ENCODE measurements at places on chromosomes 4 and X.

DNA sequence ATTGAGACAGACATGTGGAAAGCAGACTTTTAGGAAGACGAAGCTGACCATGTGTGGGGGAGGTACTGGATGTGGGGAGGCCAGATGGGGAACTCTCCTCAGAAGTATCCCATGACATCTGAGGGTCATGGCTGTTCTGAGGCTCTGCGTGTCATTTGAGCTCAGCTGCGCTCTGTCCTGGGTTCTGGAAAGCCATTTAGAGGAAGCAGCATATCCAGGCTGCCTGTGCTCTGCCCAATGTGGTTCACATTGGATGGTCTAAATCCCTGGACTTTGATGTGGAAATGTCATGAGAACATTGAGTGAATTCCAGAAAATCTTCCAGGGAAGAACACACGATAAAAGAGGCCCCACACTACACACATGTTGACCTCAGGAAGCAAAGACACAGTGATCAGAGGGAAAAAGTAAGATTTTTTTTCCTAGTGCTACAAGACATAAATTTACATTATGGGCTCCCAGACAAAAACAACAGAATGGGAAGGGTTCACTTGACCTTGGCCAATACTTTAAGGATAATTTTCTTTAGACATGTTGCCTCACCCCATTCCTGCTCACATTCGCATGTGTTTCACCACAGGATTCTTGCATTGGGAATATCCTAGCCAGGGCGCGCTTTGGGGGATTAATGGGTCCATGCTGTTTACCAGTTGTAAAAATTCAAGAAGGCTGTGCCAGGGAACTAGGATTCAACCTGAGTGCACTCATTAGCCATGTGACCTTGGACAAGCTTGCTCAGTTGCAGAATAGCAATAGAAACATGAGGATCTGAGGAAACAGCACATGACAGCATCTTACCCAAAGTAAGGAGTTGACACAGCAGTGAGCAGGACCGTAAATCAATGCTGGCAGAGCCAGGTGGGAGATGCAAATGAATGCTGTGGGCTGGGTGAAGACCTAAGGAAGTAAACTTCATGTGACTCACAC, 73.2 kb upstream of the C1QTNF7 start:
- ATAC-seq, result no peak

GRCh38 chr4:75284831-75285230, 229.4 kb downstream of the RCHY1 start:
- no peak for ATAC-seq

DNA sequence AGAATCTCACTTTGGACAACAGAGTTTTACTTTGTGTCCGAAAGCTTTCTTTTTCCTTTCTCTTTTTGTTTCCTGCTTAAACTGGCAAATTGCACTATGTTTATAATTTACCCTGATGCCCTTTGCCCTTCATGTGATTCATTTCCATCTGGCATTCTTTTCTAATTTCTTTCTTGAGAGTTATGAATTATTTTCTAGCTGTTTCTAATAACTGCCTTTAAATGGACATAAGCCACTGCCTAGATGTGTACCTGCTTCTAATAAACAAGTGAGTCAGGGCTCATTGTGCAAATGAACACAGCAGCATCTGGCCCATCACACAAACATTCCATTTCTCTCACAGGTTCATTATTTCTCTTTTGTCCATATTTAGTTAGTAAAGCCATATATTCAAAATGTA, 242.3 kb upstream of the GPRIN3 start:
- ATAC-seq, result no peak

DNA sequence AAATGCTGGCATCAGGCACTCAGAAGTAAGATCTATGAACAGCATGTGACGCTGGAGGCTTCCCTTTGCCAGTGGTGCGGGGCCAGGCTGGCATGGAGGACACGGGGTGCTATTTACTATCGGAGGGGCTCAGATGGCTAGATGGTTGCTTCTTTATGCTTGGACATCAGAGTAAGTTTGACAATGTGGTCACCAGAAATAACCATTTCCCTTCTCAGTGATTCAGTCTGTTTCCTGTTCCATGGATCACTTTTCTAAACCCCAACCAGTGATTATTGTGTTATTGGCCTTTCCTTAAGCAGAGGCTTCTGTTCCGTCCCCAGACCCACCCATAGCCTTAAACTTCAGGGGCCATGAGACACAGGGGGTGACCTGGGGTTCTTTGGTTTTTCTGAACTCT, 55.4 kb upstream of the DHX15 start:
- ATAC-seq, result no peak

DNA sequence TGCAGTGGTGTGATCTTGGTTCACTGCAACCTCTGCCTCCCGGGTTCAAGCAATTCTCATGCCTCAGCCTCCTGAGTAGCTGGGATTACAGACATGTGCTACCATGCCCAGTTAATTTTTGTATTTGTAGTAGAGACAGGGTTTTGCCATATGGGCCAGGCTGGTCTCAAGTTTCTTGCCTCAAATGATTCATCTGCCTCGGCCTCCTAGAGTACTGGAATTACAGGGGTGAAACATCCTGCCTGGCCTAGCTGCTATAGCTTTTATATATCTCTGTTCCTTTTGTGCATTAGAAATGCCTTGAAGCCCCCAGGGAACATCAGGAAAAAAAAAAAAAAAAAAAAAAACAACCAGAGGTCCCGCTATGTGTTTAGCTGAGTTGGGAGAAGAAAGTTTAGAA, 34.8 kb downstream of the UBE2K start:
- ATAC-seq, result peak; percentile 70

DNA sequence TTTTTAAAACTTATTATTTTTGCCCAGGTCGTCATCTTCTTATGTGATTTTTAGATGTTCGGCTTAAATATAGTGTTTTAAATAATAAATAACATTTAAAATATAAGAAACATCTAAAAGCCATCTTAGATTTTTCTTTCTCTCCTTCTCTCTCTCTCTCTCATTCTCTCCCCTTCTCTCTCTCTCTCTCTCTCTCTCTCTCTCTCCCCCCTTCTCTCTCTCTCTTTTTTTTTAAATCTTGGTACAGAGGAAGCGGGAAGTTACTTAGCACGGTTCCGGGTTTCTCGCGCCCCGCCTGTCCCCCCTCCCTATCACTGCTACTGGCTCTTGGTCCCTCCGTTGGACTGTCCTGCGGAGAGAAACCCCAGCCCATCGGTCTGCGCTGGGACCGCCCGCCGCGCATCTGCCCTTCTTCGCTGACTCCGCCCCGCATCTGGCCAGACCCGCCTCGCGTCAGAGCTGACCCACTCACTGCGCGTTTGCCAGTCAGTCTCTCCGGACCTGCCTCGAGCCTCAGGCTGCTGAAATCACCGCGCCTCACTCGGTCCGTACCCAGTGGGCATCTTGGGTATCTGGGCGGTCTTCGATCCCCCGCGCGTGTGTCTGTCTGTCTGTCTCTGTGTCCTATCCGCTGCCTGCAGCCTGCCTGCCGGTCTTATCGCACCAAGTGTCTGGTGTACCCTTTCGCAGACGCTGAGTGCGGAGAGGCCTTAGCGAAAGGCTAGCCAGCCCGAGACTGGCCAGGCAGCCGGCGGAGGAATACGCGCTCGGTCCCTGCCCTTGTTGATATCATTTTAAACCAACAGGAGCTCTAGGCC, at the start of gene PABPC5:
Gene PABPC5, plus strand, starts transcription at position 489 of the 818 bp plus-strand sequence. CDS start 739 bp downstream, outside the sequence.
- ATAC-seq, result no peak

GRCh38 chr4:18440527-18441202, 419.1 kb upstream of the LCORL start:
- no peak for ATAC-seq

DNA sequence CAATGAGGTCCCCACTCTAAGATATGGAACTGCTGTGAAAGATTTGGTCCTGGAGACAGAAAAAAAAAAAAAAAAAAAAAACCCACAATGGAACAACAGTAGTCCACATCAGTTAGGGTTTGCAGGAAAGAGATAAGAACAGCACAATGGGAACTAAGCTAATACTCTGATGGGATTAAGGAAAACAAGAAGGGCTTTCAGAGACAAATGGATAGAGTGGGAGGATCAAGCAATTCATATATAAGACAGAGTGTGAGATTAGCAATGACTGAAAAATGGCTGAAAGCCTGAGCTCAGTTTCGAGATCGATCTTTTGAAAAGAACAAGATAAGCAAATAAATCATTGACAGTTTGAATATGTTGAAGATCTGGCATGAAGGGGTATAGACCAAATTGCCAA, 188.4 kb upstream of the TRPC5 start:
- ATAC-seq, result no peak

DNA sequence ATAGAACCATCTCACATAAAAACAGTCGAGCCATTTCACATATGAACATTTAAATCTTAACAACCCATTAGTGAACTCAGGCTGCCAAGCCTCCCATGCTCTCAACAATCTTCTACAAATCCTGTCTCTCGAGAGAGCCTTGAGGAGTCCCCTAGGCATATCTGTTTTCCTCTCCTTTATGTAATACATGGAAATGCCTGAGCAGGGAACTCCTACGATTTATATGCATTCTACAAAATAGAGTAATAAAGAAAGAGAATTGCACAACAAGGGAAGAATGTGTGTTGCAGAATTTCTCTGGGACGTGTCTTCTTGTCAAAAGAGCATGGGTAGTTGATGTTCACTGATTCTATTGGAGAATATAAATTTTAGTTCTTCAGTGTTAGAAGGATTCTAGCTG, 101.8 kb upstream of the VCX2 start:
- ATAC-seq, result no peak

DNA sequence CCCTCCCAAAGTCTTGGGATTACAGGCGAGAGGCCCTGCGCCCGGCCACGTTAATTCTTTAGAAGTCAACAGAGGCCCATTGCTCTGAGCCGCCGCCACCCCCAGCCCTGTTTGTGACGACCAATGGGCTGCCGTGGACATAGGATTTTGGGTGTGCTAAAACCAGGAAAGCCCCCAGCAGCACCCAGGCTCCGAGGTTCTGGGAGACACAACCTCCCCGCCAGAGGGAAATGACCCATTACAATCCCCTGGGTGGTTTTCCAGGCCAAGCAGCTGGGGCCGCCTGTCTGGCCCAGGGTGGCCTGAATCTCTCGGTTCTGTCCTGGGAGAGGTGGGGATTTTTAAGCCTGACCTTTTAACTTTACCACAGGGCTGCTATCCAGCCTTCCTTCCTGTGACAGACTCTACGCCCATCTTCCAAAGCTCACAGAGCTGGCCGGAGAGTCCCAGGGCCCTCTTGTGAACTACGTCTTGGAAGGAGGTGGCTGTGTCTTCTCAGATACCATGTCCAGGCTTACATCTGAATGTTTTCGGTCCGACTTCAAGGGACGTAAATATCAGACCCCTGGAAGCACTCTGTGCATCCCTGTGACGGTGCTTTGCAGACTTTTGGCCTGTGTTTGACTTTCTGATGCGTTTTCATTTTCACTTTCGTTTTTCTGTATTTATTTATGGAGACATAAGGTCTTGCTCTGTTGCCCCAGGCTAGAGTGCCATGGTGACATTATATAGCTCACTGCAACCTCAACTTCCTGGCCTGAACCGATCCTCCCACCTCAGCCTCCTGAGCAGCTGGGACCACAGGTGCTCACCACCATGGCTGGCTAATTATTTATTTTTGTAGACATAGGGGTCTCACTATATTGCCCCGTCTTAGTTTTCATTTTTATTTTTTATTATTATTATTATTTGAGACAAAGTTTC, 36.0 kb downstream of the P2RY8 start:
- ATAC-seq, result peak; percentile 73

GRCh38 chr4:72405417-72405816, 163.6 kb downstream of the ADAMTS3 start:
- no peak for ATAC-seq

DNA sequence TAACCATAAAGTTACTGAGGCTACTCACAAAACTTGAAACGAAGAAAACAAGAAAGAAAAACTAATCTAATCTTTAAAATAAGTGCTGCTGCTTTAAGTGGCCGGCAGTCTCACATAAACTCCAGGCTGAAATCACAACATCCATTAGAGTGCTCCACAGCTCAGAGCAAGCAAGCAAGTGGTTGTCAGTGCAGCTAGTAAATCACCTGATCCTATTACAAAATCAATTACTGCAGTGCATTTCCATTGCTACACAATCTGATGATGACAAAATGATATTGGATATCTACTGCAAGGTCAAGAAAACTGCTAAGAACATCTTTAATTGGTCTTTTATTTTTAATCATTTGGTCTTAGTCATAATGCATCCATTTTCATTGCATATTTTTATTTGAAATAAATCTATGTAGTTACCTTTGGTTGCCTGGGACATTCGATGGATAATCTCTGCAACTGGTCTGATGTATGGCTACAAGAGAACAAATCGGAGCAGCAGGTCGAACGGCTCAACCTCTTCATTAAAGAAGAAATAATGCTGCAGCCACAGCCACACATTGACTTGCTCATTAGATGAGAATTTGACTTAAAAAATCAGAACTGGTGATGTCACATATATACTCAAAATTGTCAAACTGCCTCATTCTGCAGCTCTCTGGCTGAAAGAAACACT, 87.7 kb downstream of the FBXW7 start:
- ATAC-seq, result no peak

GRCh38 chrX:19688426-19688825, 173.1 kb upstream of the MAP3K15 start:
- no peak for ATAC-seq

DNA sequence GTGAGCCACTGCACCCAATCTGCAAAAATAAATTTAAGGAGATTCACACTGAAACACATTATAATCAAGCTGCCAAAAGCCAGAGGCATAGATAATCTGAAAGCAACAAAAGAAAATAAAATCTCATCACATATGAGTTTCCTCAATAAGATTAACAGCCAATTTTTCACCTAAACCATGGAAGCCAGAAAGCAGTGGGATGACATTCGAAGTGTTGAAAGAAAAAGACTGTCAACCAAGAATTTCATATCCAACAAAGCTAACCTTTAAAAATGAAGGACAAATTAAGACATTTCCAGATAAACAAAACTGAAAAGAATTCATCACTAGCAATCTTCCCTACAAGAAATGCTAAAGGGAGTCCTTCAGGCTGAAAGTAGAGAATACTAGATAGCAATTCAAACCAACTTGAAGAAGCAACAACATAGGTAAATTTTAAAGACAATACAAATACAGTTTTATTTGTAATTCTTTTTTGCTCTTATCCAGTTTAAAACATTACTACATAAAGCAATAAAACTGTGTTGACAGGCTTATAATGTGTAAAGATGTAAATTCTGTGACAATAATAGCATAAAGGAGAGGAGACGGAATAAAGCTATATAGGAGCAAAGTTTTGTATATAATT, 23.1 kb upstream of the KLHL8 start:
- ATAC-seq, result no peak

- ATAC-seq, result no peak
These were observed 28.4 kb downstream of the ALPK1 start for GRCh38 chr4:112325530-112325929.

DNA sequence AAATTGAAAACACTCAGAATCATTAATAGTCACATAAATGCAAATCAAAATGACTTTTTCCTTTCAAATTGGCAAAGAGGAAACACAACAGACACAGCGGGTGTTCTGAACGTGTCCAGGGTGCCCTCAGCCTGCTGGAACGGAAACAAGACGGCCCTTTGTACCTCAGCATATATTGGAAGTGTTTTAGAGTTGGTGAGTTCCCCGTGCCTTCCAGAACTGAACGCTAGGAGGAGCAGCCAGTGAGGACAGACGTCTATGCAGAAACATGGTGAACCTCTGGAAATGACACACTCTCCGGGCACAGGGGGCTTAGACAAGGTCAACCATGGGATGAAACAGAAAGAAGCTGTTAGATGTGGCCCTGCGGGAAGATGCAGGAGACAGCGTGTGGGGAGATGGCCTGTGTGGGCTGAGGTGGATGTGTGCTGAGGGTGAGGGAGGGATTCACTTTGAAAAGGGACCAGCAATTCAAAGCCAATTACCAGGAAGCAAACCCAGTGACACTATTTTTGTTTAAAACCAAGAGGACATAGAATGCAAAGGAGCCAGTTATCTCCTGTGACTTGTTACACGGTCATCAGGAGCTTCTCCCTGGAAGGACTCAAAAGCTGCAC, 40.4 kb downstream of the RNF212 start:
- peak; percentile 87 for ATAC-seq

Data from activated T-helper 17 cell treated with anti-CD3 and anti-CD28 coated beads, Interleukin-2, amount 50 U/mL, for 72 hours (primary cell).